Activated CD4-positive, alpha-beta T cell treated with anti-CD3 and anti-CD28 coated beads, Interleukin-10, Interleukin-2, amounts not matched to agents 100 ng/mL and 50 ng/mL, durations not matched to agents 16 hours and 8 hours (primary cell): ENCODE measurements at places on chromosomes 4 and X.

DNA sequence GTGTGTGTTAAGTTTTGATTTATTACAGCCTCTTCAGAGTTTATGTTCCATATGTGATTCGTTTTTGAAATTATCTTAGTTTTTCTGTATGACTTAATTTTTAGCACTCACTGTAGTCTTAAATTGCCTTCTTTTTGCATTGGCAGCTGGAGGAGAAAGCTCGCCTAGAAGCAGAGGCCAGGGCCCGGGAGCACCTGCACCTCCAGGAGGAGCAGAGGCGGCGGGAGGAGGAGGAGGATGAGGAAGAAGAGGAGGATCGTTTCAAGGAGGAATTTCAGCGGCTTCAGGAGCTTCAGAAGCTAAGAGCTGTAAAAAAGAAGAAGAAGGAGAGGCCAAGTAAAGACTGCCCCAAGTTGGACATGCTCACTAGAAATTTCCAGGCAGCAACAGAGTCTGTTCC lies 56.6 kb downstream of the TNIP2 start:
- DNase-seq, result no peak

GRCh38 chr4:6097581-6097980 lies 79.3 kb upstream of the C4orf50 start:
- no peak for DNase-seq

GRCh38 chr4:14528918-14529317 lies 473.4 kb upstream of the CPEB2 start:
- DNase-seq, result no peak

DNA sequence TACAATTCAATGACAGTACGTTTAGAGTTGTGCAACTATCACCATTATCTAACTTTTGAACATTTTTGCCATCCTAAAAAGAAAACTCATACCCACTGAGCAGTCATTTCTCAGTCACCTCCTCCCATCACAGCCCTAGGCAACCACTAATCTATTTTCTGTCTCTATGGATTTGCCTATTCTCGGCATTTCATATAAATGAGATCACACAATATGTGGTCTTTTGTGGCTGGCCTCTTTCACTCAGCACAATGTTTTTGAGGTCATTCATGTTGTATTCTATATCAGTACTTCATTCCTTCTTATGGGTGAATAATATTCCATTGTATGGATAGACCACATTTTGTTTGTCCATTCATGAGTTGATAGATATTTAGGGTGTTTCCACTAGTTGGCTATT lies 103.0 kb downstream of the PPEF1 start:
- DNase-seq, result no peak

- DNase-seq, result no peak
These were observed 1416.1 kb downstream of the PCDH7 start for GRCh38 chr4:32136081-32136787.

GRCh38 chr4:169823685-169824084 lies 65.9 kb upstream of the HPF1 start:
- no peak for DNase-seq

- no peak for DNase-seq
These were observed 1.4 kb downstream of the SEL1L3 start for GRCh38 chr4:25861280-25861950.

DNA sequence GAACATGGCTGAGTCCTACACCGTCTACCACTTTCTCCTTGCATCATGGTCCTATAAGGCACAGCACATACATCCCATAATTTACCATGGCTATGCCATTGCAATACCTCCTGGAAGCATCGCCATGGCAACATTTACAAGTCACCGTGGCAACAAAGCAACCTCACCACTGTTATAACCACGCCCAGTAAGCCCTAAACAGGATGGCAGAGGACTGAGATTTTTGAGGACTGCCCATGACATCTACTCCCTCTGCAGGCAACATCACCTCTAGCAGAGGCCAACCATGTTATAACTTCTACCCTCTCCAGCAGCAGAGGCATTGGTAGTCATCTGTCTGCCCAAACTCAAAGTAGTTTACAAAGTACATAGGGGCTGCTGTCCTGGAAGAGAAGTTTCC lies 29.7 kb downstream of the BCOR start:
- peak; percentile 47 for DNase-seq

DNA sequence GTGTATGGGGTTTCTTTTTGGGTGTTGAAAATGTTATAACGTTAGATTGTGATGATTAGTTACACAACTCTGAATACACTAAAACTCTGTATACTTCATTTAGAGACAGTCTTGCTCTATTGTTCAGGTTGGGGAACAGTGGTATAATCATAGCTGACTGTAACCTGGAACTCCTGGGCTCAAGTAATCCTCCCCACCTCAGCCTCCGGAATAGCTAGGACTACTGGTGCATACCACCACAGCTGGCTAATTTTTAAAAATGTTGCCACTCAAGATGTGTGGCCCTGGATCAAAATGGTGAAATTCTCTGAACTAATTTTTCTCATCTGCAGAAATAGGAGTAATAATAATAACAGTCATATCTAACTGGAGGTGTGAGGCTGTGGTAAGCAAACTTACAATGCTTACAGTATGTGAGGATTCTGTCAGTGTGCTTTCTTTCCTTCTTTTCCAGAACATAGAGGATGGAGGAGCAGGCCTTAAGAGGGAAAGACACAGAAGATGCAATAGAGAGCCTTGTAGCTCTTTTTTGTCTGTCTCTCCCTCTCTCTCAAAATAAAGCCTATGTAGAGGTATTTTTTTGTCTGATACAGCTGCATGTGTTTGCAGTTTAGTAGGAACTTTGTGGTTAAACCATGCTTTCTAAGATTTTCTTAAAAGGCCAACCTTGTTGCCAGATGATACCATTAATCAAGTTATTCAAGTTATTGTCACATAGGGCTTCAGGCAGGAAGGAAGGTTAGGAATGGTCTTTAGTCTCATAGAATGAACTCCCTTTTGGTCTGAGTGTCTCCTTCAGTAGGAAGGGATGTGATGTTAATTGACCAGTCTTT lies 7.5 kb downstream of the ADD1 start:
- no peak for DNase-seq

- DNase-seq, result no peak
These were observed 10.6 kb upstream of the TLR8 start for GRCh38 chrX:12895866-12896265.
